ENCODE measurements at places on chromosomes 2 and 18.
A peak's percentile ranks its signal among the peaks of the same experiment; 100 is the strongest.

GRCh38 chr18:23740105-23740830, 51.0 kb downstream of the LAMA3 start:
- DNase-seq = no peak

DNA sequence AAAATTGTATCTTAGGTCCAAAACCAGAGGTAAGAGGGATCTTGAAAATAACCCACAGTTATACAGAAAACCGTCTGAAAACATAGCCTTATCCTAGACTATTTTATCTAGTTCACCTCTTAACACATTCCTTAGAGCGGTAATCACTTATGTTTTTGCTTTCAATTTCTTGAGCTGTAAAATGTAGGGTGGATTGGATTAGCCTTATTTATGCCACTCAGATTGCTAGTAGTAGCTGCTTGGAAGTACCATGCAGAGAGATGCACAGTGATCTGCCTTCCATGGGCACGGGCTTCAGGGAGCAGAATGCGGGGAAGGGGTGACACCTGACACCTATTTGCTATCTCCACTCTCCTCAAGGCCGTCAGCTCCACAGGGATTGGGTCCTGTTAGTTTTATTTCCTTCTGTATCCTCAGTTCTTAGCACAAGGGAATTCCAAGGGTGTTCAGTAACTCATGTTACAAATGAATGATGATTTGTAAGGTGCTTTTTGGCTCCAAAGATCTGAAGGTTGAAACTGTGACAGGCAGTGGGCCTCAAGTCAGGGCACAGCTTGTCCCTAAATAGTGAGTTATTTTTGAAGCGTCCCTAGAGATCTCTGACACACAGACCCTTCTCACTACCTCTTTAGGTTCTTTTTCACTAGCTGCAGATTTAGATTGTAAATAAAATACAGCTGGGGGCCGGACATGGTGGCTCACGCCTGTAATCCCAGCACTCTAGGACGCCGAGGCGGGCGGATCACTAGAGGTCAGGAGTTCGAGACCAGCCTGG, 64.0 kb upstream of the PMAIP1 start:
- DNase-seq = no peak

GRCh38 chr2:8438996-8439395, 242.9 kb upstream of the ID2 start:
- DNase-seq = no peak

DNA sequence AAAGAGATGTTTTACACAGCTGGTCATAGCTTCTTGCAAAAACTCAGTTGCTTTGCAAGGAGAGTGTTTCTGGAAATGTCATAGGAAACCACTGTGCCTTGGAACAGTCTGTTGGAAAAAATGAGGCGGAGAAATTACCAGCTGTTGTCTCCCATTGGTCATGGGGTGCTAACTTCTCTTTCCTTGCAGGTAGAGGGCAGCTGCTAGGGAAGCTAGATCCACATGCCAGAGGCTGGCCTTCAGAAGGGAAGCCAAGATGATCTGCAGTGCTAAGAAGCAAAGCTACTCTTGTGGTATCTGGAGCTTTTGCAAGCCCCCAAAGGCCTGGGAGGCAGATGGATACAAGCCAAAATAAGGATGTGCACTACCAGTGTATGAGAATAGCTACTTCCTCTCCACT, 34.8 kb upstream of the LAMA1 start:
- DNase-seq = no peak

DNA sequence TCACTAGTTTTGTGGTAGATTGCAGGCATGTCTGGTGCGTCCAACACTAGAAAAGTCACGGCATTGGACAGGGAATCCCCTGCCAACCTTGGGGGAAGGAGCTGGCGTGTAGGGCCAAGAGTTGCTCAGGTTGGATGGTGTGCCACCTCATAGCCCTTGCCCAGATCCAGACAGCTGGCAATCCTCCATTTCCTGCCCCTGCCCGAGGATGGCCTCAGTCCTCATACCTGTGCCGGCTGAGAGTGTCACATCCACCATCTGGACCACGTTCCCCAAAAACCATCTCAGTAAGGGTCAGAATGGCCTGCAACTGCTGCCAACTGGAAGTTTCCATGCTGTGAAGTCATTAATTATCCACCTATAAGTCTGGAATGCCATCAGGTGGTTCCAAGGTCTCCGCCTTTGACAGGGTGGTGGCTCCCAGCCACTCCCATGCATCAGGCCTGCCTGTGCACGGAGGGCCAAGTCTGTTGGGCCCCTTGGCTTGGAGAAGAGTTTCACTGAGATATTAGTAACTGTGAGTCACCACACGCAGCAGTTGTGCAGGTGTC, 55.0 kb downstream of the IMPA2 start:
- no peak for DNase-seq

DNA sequence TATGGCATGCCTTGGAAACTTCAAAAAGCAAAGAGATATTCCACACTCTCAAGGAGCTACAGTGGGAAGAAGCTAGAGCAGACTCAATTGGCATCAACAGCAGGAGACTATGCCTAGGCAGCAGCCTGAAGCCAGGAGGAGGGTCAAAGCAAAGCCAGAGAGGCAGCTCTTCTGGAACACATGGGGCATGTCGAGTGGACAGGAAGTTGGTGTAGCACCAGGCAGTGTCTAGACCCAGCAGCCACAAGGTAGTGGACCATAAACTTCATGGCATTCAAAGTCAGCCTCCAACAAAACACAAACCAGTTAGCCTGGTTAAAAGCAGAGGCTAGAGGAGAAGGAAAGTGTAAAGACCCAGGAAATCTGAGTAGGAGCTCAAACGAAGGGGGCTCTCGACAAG, 311.2 kb upstream of the PKDCC start:
- DNase-seq = no peak

- no peak for DNase-seq
These were observed 842.1 kb upstream of the FANCL start for GRCh38 chr2:59083075-59083828.

DNA sequence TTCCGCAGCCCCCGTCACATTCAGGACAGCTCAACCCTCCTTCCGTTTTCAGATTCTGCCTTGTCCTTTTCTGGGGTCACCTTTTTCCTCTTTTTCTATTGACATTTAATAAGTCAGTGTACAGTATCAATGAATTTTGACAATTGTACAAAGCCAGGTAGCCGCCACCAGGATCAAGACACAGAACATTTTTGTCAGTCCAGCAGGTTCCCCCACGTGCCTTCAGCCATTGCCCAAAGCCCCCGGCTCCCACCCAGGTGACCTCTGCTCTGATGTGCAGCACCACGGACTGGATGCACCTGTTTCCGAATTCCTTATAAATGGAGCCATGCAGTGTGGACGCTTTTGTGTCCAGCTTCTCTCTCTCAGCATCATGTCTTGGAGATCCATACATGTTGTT, 30.0 kb downstream of the CROCC2 start:
- DNase-seq = no peak

DNA sequence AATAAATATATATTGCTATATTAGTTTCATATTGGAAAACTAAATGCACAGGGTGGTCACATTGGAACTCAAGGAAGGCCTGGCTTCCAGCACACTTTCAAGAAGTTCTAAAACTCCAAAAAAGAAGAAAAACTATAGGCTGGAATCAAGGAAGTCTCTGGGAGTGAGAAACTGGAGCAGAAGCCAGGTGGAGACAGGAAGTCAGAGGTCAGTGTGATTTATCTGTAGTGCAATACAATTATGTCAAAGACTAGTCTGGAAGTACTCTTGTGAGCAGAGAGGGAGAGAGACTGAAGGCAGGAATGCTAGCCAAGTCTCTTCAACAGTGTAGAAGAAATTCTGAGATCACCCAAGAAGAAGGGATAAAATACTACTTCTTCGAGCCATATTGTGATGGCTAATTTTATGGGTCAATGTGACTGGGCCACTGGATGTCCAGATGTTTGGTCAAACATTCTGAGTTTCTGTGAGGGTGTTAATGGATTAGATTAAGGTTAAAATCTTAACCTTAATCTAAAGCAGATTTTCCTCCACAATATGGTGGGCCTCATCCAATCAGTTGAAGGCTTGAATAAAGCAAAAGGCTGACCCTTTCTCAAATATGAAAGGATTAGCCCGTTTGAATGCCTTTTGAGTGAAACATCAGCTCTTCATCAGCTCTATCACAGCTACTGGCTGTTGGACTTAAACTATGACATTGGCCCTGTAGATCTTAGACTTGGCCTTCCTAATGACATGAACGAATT, 208.0 kb downstream of the TDRD15 start:
- DNase-seq = no peak

- no peak for DNase-seq
These were observed 520.1 kb downstream of the PIK3C3 start for GRCh38 chr18:42475157-42475556.

DNA sequence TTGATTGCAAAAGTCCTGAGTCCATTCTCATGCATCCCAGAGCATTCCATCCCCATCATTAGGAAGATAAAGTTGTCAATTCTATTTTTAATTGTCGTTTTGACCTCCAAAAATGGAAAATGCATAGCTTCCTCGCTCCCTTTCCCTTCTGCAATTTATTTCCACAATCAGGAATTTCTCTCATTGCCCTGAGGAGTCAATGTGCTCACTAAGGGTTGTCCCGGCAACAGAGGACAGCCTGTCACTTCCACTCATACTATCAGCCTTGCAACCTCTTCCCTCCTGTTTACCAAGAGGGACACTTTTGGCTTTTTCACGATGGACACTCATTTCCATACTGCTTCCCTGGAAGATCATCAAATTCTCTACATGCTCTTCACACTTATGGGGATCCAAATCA, 164.8 kb downstream of the MYO5B start:
- no peak for DNase-seq

- no peak for DNase-seq
These were observed 9.6 kb downstream of the CPLX4 start for GRCh38 chr18:59308938-59309260.

- DNase-seq = no peak
These were observed 141.8 kb downstream of the HRH4 start for GRCh38 chr18:24602201-24602600.

GRCh38 chr2:113283704-113284284, 5.1 kb upstream of the PAX8 start:
- peak; percentile 54 for DNase-seq

DNA sequence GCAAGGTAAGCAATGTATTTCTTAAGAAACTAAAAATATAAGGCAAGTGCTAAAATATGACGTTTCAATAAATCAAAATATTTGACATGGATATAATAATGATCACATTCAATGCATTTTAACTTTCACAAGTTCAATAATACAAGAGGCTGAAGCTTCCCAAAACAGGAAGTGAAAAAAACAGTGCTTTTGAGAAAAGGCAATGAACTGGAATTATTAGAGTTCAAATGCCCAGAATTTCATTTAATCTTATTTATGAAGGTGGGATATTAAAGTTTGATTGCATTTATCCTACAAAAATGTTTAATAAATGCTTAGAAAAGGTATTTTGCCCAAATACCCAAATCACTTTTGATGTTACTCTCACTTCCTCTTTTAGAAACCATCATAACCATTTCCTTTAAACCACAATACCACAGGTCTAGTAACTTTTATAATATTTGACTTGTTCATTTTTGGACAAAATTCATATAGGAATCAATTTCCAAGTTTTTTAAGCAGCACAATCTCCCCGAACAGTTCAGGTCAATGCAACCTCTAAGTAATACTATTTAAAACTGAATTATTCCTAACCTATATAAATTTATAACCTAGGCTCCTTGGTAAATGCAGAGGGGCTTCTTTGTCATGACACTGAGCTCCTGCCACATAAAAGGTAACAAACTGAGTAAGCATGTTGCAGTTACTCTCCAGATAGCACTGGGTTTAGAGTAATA, 2.1 kb downstream of the NCKAP1 start:
- no peak for DNase-seq

DNA sequence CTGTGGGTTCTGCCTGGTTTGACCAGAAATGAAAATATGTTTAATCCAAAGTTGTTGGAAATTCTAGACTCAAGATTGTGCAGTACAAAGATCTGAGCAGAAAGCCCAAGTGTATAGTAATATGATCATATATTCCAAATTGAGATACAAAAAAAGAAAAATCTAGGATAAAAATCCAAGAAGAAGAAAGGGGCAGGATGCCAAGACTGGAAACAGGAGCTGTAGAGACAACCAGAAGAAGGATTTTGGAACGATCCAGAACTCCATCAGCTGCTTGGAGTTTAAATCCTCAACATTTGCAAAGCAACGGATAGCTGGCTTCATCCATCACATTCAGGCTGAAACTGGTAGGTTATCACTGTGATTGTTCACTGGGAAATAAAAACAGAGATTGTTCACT, 333.6 kb upstream of the UBE2E3 start:
- no peak for DNase-seq

DNA sequence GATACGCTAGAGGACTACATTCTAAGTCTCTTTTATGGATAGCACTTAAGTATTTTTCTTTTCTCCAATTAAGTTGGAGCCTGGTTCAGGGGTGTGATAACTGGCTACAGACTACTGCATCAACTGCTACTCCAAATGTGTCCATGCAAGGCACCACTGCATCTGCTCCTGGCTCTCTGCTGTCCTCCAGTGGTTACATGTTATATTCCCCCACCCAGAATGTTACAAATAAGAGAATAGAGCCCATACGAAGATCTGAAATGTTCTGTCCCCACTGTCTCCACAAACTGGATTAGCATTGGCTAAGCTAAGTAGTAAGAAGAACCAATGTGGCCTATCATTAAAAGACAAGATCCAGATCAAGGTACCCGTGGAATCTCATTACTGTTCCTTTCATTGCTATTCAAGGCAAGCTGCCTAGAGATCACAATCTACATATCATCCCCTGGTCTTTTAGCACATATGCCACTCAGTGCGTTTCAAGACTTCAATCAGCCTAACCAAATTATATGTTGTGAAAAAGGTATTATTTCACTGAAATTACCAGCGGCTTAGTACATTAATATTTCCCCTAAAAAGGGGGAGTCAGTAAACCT, 308.3 kb upstream of the SLC8A1 start:
- DNase-seq = peak; percentile 35

- no peak for DNase-seq
These were observed 689.8 kb downstream of the MBD2 start for GRCh38 chr18:53534695-53535094.

DNA sequence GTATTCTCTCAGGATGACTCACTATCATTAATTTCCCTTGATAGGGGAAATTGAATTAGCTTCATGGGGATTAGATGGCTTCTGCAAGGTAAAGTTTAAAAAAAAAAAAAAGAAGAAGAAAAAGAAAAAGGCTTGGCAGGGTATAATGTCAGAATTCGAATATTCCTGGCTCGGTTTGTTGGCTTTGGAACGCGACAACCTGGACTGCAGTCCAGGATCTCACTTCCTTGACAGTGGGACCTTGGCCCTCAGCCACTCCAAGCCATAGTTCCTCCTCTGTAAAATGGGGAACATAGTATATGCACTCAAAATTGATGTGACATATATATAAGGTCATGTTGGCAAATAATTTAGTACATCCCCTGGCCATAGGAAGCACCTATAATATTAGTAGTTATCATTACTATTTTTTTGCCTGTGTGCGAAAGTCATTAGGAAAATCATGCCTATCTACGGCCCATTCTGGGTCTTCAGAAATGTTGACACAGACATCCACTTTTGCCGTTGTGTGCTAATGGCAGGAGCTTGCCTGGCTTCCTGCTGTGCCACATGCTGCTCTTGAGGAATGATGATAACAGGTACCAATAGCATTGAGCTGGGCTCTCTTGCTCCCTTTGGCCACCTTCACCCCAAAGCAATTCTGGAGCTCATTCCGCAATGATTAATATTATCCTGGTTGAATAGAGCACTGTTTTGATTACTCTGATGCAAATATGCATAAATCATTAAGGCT, 97.9 kb downstream of the MTCL1 start:
- no peak for DNase-seq
